Sciatic nerve (tissue), 2 donors: ENCODE measurements at places on chromosomes 16 and 17. TPM values are rescaled to one million over a fixed set of nuclear protein-coding genes. Genes with fewer than 3 reads are reported as not detected.

DNA sequence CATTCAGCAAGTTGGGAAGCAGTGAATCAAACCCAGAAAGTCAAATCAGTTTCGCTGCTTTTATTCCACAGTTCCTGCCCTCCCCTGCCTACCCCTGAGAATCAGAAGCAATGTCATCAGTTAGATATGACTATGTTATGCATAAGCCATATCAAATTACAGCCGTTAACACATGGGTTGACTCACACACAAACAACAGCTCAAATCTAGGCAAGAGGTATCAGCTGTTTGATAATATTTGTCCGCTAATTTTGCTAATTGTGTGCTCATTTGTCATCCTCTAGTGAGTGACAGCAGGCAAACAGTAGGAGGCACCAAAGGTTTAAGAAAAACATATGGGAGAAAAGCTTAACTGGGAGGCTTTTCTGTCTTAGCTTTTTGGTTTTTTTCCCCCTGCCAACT lies 327.4 kb upstream of the CCL2 start:
- no peak for DNase-seq

GRCh38 chr17:29567304-29567553 lies 392 bp upstream of the ABHD15 start:
- DNase-seq, result no peak

Gene GNGT2
- total RNA-seq, result 1.3 TPM

DNA sequence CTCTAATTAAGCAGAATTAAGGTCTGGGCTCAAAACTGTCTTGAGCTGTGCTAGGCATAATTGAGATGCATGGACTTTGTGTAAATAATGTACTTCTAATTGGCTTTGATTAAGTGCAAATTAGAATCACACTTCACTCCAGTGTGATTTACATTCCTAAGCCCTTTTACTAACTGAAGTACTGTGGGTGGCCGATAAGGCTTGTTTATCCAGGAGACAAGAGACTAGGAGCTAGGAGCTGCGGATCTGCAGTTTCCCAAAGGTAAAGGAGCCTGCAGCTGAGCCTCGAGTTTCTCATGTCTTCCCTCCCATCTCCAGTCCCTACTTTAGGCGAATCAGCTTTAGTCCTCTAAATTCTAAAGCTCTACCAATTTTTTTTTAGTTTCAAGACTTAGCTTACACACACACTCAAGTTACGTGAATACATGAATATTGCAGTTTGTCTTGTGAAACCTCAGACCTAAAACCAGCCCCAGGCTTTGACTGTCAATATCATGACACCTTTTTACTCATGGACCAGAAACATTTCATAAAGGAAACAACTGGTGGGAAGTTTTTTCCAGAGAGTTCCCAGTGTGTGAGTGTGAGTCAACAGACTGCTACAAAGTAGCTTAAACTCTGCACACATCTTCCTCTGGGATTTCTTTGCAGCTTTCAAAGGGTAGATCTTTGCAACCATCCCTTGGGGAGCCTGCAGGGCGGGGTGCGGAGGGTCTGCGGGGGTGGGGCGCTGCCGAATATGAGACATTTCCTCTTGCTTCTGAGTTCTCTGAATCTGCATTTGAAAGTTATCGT lies 113.9 kb upstream of the TBX2 start:
- DNase-seq, result no peak

Gene NAE1
- 60.6 TPM for total RNA-seq

Gene SMPD3
- 1.2 TPM for total RNA-seq

DNA sequence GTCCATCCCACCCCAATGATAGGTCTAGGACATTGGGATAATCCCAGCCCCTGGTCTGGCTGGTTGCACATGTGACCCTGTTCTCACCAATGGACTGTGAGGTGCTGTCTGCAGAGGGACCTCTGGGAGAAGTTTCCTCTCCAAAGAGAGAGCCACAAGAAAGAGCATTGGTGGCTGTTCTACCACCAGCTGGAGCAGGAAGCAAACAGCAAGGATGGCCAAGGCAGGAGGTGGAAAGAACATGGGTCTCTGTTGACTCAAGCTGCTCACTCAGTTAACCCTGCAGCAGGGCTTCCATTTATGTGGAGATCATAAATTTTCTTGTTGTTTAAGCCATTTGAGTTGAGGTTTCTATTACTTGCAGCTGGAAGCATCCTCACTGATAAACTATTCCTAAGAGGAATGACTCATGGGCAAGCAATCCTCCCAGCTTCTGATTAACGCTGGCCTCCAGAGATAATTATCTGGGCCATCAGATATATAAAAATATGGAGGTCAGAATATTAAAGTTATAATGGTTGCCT lies 52.6 kb downstream of the CYB5B start:
- DNase-seq, result no peak

Gene ZNF263
- 31.4 TPM for total RNA-seq

Gene CACNG3
- not detected for total RNA-seq

GRCh38 chr17:4938688-4939545 lies 929 bp downstream of the SLC25A11 start:
- no peak for DNase-seq

Gene TTLL6
- 0.27 TPM for total RNA-seq

Gene RCVRN
- total RNA-seq, result 1.0 TPM

DNA sequence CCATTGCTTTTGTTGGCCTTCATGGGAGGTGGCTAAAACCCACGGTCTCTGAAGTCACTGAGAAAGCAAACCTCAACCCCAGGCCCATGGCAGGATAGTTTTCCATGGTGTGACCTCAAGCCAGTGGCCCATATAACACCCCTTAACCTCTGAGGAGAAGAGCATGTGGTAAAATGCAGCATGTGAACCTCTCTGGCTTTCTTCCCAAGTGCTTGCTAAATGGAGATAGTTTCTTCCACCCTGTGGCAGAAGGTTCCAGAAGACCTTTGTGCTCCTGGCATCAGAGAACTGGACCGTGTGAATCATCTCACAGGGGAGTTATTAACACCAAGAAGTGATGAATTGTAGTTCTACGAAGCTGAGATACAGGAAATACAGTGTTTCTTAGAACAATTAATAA lies 47.3 kb downstream of the MYOCD start:
- DNase-seq, result no peak

Gene CD7
- 2.5 TPM for total RNA-seq

GRCh38 chr17:29225396-29225795 lies 21.3 kb upstream of the CRYBA1 start:
- DNase-seq, result no peak

Gene HAGHL
- 6.5 TPM for total RNA-seq

DNA sequence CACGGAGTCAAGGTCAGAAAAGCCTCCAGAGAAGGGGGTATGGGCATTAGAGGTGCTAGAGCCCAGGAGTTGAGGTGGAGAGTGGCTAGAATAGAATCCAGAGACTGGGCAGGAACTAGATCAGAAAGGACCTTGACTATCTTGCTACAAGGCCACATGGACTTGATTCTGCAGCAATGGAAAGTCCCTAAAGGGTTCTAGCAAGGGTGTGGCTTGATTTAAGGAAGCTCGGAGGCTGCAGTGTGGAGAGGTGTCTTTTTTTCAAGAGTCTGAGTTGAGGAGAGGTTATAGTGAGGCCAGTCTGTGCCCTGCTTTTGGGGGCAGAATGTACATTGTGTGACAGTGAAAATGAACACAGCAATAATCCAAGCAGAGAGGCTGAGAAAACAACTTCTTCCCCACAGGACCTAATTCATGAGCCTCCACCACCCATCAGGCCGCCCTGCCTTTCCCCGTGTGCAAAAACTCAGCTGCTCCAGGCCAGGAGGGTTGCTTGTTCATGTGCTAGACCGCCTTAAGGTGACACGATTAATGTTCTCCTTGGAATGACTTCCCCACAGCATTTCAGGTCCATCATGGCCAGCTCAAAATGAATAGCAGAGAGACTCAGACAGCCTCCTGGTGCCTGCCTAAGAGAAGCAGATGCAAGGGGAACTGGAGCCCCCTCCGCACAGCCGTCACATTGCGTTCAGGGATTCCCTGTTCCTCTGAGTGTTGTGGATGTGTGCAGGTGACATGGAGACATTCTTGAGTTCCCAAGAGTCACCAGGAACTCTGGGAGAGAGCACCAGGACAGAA lies 8.7 kb upstream of the BEAN1 start:
- no peak for DNase-seq

GRCh38 chr17:81428948-81429774 lies 33.9 kb downstream of the BAHCC1 start:
- DNase-seq, result peak; percentile 89

Gene CCL14
- total RNA-seq, result 96.8 TPM

- DNase-seq, result no peak
Observed at GRCh38 chr17:40124279-40125141, 2.7 kb downstream of the MSL1 start.

DNA sequence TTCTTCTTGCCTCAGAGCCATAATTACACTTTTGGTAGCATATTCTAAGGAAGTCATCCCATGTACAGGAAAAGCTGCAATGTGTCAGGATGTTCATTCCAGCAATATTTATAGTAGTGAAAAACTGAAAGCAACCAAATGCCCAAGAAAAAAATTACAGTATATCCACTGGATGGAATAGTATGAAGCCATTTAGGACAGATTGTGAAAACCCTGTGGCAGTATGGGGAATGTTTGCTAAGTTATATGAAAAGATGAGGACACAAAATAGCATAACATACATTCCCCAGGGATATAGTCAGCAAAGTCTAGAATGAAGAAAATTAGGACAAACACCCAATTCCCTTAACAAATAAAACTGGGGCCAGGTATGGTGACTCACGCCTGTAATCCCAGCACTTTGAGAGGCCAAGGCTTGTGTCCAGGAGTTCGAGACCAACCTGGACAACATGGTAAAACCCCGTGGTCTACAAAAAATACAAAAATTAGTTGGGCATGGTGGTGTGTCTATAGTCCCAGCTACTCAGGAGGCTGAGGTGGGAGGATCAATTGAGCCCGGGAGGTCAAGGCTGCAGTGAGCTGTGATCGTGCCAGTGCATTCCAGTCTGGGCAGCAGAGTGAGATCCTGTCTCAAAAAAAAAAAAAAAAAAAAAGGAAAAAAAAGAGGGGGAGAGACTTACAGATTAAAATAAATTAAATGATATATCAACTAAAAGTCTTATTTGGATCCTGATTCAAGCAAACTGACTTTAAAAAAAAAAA lies 2.3 kb downstream of the LRRC3C start:
- DNase-seq, result no peak

Gene ZNF668
- total RNA-seq, result 6.8 TPM

DNA sequence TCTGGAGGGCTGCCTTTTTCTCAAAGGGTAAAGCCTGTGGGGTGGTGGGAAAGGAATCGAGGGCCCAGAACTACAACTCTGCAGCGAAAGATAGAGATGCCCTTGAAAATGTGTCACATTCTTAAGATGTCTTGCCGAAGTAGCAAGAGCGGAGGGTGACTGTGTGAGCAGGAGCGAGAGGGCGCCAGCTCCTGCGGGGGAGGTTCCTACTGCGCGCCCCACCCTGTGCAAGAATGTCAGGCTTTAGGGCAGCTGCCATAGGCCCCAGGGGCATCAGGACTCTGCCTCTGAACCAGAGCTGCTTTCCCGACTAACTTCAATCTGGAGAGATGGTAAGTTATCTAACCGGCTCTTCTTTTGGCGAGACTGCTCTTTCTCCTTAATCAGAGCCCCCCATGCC lies 11.8 kb upstream of the ITGAE start:
- no peak for DNase-seq

Gene NDE1
- 42.9 TPM for total RNA-seq

- no peak for DNase-seq
Observed at GRCh38 chr16:11743308-11744074, 834 bp upstream of the TXNDC11 start.

Gene TP53TG3F
- total RNA-seq, result not detected

Gene P2RX1
- 7.3 TPM for total RNA-seq

DNA sequence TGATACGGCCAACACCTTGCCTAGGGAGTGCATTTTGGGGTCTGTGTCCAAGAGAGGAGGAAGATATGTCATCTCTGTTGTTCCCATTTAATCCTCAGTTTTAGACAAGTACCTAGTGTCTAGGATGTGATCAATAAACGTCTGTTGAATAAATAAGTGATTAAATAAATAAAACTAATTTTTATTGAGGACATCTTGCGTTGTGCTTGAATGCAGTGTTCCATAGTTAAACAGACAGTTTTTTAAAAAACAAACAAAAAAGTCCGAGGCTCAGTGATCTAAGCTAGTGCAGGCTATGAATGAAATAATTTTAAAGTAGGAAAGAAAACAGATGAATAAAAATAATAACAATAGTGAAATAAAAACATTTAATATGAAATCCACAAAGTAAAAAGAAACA lies 283.0 kb upstream of the MAF start:
- DNase-seq, result no peak

GRCh38 chr16:51550800-51551347 lies 399.8 kb upstream of the SALL1 start:
- no peak for DNase-seq

- no peak for DNase-seq
Observed at GRCh38 chr17:74759941-74760340, 11.5 kb downstream of the NHERF1 start.

DNA sequence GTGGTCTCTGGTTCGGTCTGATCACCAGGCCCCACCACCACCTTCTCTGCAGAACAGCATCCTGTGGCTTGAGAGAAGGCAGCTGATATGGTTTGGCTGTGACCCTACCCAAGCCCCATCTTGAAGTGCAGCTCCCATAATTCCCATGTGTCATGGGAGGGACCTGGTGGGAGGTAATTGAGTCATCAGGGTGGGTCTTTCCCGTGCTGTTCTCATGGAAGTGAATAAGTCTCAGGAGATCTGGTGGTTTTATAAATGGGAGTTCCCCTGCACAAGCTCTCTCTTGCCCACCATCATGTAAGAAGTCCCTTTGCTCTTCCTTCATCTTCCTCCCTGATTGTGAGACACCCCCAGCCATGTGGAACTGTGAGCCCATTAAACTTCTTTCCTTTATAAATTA lies 352.3 kb upstream of the CDH5 start:
- DNase-seq, result no peak

DNA sequence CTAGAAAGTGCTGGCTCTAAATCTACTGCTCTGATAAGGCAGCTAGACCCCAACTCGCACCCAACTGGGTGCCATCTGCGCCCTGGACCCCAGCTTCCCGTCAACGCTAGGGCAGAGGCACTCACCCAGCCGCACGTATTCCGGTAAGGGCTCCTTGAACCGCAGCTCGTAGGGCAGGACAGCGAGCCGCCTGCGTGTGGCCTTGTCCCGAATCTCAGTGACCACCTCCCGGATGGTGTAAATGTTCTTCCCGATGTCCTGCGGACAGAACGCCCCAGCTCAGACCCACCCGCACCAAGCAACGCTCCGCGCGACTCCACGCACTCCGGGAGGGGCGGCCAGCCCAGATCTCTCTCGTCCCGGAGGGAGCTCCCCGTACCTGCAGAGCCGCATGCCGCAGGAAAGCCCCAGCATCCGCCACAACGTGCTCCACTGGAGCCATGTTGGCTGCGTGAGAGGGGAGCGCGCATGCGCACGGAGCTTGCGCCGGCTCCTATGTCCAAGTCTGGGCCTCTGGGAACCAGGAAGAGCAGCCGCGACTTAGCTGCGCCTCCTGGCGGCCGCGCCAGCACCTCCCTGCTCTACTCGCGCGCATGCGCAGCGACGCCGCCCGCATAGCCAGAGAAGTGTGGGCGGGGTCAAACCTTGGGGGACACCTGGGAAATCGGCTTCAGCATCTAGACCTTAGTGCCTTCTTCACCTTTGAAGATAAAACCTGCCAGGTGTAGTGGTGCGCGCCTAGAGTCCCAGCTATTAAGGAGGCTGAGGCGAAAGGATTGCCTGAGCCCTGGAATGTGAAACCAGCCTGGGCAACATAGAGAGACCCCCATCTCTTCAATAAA lies at the start of gene NOB1:
Gene NOB1 (minus strand): TSS at position 458 of the 842 bp plus-strand sequence. CDS start 16 bp downstream, at position 442.
- DNase-seq, result peak; percentile 98
